ENCODE measurements at places on chromosomes 6 and 20. TPM values are rescaled to one million over a fixed set of nuclear protein-coding genes. Genes with fewer than 3 reads are reported as not detected.

DNA sequence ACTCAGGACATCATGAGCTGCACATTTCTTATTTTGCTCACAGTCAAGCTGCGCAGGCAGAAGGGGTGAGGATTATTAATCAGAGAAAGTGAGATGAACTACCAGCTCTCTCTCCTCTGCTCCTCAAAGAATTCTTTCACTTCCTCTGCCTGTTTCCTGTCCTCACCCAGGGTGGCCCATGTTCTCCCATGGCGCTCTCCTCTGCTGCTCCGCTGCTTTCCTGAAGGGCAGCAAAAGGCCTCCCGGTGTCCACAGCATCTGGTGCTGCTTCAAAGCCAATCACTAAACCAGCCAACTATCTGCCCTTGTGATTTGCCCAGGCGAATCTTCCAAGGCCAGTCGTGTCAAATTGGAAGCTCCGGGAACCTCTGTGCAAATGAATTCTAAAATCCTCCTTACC lies 324.2 kb downstream of the TPBG start:
- DNase-seq = no peak

DNA sequence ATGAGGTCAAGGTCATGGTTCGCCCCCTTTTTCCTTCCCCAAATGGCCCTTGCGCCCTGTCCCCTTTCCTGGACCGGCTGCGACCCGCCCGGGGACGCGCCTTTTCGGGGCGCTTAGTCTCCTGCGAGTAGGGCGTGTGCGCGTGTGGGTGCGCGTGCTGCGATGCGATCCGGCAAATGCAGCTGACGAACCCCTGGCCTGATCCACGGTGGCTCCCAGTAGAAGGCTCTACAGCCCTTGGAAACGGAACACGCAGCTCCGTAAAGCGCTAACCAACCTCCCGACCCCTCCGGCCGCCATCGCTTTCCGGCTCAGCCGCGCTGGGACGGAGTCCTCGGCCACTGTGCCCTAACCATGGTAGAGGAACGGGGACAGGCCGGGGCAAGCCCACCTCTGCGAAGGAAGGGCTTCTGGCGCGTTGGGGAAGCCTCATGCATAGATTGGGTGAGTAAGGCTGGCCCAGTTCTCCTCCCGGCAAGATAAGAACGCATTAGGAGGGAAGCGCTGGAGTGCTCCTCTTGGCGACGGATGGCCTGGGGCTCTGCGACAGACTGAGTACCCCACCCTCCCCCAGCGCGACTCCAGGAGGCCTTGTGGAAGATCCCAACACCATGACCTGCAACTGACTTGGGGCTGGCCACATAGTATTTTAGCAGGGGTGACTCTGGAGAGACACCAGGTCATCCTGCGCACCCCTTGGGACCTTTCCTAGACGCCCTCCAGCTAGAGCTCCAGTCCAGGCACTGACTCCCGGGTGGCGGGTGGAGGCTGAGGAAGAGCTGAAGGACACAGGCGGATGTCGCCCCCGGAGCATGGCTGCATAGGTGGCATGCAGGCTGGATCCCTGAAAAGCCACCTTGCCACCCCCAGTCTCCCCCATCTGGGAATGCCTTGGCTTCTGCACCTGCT lies 1.1 kb upstream of the SLC4A11 start:
- no peak for DNase-seq

DNA sequence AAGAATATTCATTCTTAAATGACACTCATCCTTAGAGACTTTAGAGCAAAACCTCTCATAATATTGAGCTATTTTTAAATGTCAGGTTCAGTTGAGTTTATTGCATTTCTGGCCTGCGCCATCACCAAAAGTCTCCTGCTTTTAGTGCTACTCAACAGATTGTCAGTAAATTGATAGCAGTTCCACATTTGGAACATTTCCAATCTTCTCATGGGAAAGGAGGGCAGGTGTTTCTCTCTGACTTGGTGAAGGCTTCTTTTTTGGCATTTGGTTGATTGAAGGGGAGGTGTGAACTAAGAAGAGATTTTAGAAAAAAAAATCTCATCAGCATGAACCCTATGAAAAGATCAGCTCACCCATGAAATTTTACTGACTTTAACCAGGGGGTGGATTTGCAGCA lies 125.9 kb upstream of the INSM1 start:
- no peak for DNase-seq

The NHLRC1 gene
- total RNA-seq = 3.5 TPM

DNA sequence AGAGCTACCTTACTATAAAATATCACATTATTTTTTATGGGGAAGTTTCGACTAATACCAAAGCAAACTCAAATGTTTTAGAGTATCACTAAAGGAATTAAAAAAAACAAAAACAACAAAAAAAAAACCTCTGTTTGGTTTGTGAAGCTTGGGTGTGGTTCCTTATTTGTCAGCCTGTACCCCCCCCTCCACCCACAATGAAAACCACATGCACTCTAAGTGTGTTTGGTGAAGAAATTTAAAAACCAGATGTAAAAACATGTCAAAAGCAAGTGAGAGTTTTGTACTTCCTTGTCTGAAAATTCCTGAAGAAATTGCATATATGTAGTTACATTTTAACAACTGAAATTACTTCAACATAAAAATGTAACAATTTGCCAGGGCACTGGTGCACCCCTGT lies 3.1 kb downstream of the STK38 start:
- DNase-seq = peak; percentile 42

The SCP2D1 gene
- not detected for total RNA-seq

DNA sequence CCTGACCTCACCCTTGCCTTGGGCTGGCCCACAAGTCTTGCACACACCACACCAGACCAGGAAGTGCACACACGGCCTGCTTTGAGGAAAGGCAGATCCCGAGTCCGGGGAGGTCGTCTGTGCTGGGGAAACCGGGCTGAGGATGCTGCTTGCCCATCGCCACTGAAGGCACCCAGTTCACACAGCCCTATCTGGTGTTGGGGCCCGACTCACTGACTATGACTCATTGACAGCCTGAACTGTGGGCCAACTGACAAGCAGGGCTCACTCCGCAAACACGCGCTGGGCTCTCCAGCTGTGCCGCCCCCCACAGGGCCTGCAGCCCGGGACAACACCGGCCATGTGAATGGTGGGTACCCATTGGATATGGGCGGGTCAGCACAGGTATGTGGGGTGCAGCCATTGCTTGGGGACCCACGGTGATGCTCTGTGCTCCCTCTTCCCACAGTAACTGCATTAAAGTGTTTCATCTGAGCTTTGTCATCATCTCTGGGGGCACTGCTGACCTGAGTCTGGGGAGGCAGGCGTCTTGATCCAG lies 1.6 kb downstream of the SAMD10 start:
- no peak for DNase-seq

DNA sequence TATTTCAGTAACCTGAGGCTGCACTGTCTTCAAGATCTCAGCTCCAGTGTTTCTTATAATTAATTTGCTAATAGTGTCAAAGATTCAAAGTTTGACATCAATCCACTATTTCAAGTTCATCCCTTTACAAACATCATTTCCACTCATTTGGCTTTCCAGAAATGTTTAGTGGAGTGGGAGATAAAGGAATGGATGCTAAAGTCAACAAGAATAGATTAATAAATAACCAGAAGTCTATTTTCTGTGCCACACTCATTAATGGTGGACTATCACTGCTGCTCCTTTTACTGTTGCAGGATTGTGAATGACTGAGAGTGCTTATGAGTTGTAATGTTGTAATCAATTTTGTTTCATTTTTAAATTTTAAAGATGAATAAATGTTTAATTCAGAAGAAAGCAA lies 28.4 kb upstream of the EPM2A start:
- DNase-seq = no peak

The STMND1 gene
- not detected for total RNA-seq

DNA sequence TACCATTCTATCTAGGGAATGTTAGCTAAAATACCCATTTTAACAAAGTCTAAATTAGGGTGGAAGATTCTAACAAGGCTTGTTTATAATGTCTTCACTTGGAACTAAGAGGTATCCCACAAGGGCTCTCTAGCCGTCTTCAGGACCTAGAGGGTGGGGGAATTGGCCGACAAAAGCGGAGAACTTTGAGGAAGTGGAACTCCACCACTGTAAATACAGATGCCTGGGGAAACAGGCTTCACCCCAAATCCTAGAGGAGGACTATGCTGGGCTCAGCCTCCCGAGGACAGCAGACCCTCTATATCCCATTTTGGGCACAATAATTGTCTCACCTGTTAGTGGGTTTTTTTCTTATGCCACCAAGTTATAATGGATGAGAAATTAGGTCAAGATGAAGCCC lies 58.0 kb upstream of the TFB1M start:
- DNase-seq = no peak

The CAPN11 gene
- 0.74 TPM for total RNA-seq

- DNase-seq = no peak
Observed at GRCh38 chr20:8454137-8454712, 322.2 kb downstream of the PLCB1 start.

The MCCD1 gene
- total RNA-seq = not detected

The DUSP15 gene
- total RNA-seq = not detected

GRCh38 chr20:63177785-63178445 lies 38.0 kb downstream of the YTHDF1 start:
- no peak for DNase-seq

DNA sequence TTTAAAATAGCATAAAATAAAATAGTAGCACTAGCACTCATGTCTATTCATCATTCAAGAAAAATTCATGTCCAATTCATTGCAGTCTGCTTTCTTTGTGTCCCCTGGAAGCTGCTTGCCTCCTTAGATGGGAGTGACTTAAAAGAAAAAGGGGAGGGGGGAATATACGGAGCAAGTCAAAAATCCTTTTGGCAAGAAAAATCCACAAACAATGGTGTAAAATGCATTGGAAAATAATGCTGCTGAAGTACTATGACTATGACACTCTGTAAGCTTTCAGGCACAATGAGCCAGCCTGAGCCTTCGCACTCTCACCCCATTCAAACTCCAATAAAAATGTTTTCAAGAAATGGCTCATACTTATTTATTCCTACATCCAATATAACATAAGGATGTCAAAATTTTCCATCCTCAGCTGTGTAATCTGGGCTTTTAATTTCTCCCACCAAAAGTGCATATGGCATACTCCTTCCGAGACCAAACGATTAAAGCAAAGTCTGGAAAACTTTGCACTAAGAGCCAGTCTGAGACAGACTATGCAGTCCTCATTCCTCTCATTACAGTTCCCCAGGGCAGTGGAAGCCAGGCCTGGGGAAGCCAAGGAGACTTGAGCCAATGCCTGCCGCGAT lies 790 bp downstream of the NEDD9 start:
- DNase-seq = no peak

DNA sequence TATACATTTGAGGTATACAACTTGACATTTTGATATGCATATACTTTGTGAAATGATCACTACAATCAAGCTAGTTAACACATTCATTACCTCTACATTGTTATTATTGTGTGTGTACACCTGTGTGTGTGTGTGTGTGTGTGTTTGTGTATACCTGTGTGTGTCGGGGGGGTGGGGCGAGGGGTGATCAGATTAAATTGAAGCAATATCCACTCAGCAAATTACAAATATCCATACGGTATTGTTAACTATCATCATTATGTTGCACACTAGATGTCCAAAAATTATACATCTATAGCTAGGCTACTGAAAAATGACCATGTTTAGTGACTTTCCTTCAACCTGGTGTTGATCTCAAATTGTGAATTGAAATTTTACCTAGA lies 1.8 kb downstream of the RHAG start:
- no peak for DNase-seq

The HLA-DRB1 gene
- total RNA-seq = 63.1 TPM

GRCh38 chr20:23128461-23129125 lies 42.5 kb upstream of the CD93 start:
- DNase-seq = no peak

- DNase-seq = no peak
Observed at GRCh38 chr20:24662752-24663365, 193.4 kb downstream of the SYNDIG1 start.

DNA sequence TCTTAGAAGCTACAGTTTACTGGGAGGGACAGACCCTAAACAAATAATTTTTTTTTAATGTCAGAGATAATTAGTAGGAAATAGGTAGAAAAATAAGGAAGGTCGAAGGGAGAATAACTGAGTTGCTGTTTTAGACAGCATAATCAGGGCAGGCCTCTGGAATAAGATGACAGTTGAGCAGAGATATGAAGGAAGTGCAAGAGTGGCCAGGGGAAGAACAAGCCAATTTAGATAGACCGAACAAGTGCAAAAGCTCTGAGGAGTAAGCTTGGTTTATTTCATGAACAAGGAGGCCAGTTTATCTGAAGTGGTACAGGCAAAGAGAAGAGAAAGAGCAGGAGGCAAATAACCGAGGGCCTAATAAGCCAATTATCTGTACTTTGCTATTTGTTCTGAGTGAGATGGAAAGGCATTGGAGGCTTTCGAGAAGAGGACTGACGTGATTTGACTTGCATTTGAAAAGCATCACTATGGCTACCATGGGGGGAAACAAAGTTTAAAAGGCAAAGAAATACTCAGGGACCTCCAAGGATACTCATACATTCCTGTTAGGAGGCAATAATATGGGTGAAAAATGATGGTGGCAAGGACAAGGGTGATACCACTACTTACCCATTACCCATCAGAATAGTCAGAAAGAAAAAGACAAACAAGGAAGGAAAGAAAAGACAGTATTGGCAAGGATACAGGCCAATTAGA lies 19.7 kb downstream of the PROCR start:
- DNase-seq = no peak

The ROS1 gene
- total RNA-seq = 0.11 TPM

DNA sequence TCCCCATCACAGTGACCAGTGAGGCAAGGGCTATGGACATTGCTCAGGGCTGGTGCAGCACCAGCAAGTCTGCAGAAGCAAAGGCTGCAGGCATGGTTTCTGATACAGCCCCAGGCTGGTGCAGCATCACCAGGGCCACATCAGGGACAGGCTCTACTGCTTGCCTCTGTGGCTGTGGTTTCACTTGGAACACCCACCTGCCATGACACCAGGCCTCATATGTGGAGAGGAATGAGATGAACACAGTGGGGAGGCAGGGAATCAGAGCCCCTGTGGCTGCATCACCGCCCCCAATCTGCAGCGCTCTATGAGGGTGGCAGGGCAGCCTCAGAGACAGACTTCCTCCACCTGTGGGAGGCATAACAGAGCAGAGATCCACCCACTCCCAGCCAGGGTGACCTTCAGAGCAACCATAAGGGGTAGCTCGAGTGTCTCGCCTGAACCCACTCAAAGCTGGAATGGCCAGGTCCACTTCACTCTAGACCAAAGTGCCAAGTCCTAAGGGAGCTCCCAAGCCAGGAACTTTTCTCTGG lies 7.9 kb downstream of the RING1 start:
- DNase-seq = no peak

The EYA4 gene
- total RNA-seq = not detected

Measured in lower leg skin (tissue), 4 donors.